Naive B cell (primary cell): ENCODE measurements at places on chromosomes 16 and 17.

DNA sequence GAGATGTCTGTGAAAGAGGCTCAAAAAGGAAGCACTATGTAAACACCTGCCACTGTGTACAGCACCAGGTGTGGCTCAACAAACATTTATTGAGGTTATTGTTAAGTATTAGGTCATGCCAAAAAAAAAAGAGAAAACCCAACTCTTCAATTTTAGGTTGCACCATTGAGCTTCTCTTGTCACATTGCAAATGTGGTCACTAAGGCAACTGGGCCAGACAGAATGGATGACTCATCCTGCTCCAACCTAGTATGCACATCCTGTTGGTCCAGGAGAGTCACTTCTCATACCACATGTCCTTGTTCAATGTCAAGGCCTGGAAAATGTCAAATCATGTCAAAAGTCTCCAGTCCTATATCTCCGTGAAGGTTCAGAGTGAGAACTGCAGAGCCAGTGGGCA, 25.0 kb downstream of the HOXB1 start:
- no peak for DNase-seq

GRCh38 chr16:68128577-68129305, 43.6 kb downstream of the NFATC3 start:
- no peak for DNase-seq

DNA sequence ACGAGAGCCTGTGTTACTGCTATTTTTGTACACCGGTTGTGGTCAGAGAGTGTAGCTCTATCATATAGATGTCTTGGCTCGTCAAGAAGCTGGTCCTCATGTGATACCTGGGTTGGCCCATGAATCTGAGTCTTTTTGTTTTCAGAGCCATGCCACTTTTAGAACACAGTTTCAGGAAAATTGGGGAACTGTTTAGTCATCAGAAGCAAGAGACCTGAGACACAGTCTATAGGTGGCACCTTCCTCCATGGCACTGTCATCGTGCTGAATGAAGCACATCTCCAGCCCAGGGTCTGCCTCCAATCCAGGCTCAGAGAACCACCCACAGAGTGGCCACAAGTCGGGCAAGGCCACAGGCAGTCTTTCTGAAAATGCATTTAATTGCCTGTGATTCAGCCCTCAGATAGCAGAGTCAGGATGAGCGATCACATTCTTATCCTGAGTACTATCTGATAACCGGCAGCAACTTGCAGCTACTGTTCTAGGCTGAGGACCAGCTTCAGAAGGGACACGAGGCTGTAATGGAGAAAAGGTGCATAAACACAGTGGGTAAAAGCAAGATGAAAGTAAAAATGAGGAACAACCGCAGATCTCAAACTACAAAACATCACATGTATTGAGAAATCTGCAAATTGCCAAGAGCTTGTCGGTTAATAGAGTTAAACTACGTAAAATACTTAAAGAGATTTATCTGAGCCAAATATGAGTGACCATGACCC, 14.2 kb upstream of the HAPSTR1 start:
- DNase-seq = no peak

DNA sequence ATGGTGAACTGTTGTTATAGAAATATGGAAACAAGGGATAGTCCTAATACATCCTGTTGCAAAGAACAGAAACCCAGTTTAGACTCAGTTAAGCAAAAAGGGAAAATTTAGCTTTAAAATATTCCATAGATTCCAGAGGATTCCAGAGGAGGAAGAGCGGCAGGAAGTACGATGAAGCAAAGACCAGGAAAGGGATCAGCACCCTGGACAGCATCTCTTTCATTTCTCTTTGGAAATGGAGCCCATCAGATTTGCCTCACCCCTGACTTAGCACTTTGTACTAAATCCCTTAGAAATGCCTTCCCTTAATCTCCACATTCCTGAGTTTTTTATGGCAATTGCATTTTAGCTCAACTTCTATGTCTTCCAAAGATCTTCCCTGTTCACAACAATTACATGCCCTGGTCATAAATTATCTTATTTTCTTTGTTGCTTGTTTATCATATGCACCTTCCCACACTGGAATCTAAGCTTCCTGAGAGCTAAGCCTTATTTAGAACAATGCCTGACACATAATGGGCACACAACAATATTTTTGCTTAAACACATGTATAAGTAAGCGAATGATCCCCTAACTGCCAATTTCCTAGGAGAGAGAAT, 150.0 kb upstream of the RBFOX1 start:
- DNase-seq = no peak

GRCh38 chr16:12801511-12802042, 2.1 kb downstream of the CPPED1 start:
- no peak for DNase-seq

GRCh38 chr16:76490036-76490639, 212.9 kb downstream of the CNTNAP4 start:
- DNase-seq = no peak

DNA sequence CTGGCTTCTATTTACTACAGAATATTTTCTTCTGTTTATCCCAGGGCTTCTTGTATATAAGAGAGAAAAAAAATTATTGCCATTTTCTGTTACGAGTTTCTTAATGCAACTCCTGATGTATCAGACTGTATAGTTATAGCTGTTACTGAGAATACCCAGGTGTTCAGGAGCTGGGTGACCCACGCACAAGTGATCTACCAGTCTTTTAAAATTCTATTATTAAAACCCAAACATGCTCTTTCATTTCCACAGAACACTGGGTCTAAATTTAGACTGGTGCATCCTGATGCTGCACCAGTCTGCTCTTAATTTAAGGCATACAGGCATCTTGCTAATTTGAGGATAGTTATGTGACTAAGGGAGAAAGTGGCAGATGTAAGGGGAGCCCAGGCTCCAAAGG, 31.2 kb upstream of the NLRP1 start:
- no peak for DNase-seq

DNA sequence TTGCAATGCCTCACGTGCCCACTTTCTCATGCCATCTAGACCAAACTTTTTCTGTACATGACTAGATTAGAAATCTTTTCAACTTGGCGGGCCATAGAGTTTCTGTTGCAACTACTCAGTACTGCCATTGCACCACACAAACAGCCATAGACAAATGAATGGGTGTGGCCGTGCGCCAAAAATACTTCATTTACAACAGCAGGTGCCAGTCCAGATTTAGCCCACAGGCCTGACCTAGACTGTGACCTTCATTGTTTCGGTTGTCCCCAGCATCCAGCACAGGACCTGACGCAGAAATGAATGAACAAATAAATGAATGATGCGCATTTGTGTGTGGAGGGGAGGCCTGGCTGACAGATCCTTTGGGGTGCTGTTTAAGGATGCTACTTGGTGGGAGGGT, 14.3 kb upstream of the PDK2 start:
- no peak for DNase-seq

GRCh38 chr17:9283909-9284308, 262.6 kb downstream of the NTN1 start:
- DNase-seq = no peak

DNA sequence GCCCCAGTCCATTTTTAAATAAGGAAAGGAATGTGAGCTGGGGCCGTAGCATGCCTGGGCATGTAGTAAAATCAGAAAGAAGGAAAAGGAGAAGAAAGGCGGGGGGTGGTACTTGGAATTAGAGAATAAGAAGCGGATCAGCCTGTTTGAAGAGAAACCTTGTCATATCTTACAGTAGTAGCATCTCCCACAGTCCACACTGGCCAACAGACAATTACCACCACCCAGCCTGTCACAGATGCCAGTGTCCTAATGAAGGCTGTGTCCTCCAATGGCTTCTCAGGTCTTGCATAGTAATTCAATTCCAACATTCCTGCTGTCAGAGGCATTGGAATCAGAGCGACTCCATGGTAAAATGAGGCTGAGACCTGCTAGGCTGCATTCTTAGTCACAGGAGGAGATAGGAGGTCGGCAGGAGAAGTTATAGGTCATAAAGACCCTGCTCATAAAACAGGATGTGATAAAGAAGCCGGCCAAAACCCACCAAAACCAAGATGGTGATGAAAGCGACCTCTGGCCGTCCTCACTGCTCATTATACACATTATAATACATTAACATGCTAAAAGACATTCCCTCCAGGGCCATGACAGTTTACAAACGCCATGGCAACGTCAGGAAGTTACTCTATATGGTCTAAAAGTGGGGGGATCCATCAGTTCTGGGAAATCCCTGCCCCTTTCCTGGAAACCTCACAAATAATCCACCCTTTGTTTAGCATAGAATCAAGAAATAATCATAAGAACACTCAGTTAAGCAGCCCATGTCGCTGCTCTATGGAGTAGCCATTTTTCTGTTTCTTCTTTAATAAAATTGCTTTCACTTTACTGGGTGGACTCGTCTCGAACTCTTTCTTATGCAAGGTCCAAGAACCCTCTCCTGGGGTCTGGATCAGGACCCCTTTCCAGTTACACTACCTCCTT, 9.6 kb upstream of the AKAP10 start:
- DNase-seq = no peak

- DNase-seq = no peak
Observed at GRCh38 chr17:40436636-40437035, 6.6 kb upstream of the IGFBP4 start.

GRCh38 chr16:3881499-3881990, 1.0 kb upstream of the CREBBP start:
- no peak for DNase-seq

GRCh38 chr16:24869033-24869432, 23.3 kb downstream of the SLC5A11 start:
- no peak for DNase-seq

GRCh38 chr16:5791011-5791657, 693.5 kb upstream of the EEF2KMT start:
- no peak for DNase-seq

DNA sequence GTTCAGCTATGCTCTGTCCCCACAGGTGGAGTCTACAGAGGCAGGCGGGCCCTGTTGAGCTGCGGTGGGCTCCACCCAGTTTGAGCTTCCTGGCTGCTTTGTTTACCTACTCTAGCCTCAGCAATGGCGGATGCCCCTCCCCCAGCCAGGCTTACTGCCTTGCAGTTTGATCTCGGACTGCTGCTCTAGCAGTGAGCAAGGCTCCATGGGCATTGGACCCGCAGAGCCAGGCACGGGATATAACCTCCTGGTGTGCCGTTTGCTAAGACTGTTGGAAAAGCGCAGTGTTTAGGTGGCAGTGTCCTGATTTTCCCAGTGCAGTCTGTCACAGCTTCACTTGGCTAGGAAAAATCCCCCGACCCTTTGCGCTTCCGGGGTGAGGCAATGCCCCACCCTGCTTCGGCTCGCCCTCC, 89.1 kb downstream of the BCAS3 start:
- DNase-seq = no peak

DNA sequence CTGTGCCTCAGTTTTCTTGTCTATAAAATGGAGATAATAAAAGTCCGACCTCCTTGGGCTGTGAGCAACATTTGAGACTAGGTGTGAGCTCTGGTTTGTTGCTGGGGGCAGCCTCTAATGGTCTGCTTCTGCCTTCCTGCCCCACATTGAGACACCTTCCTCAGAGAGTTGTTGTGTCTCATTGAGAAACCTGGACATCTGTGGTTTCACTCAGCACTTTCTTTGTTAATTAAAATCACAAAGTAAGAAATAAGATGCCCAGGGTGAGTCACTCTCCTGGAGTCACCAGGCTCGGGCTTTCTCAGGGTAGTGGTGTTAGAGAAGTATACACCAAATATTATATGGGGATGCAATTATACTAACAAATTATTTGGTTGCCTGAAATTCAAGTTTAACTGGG, 389.2 kb upstream of the SALL1 start:
- no peak for DNase-seq

DNA sequence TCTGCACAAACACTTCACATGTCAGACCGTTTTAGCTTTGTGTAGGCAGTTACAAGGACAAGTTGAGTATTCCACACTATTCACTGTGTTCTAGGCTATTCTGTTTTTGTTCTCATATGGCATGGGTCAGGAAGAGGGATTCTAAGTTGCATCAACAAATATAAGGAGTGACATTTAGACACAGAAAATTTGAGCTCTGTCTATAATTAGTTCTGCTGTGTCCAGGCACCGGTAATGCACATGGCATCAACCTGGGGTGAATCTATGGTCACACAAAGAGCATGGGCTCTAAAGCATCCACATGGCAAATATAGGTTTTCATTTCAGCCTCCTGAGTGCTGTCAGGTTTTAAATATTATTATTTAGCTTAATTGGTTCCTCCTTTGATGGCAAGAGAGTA, 130.4 kb upstream of the PMFBP1 start:
- DNase-seq = no peak

DNA sequence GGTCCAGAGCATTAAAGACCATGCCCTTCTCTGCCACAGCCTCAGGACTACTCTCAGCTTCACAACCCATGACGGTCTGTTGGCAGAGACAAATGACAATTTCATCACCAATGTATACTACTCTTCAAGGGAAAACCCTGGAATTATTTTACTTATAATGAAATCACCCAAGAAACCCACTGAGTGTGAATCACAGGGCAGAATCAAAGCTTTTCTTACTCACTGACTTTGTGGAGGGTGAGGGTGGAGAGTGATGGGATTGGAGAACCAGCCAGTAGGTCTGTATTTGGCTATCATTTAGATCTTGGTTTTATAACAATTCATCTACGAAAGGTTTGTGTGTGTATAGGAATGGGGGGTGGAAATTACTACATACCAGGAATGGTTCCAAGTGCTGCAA, 442.6 kb downstream of the SHISA9 start:
- no peak for DNase-seq

DNA sequence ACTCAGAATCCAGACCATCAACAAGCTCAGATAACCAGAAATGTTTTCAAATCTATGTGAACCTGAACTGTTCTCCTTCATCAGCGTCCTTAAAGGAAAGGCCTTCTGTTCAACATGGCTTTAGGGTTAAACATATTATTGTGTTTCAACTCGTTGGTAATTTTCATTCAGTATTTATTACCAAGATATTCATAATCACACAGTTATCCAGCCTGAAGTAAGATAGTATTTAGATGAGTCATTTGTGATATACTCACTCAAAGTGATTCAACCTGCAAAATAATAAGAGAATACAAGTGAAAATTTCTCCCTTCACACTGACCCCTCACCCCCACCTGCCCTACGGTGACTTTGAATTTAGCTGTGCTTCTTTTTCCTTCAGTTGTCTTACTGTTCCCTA, 3.0 kb downstream of the CYLD start:
- no peak for DNase-seq

- no peak for DNase-seq
Observed at GRCh38 chr17:73262676-73263642, 1.3 kb upstream of the CPSF4L start.

GRCh38 chr16:8548166-8548565, 42.1 kb downstream of the TMEM114 start:
- DNase-seq = no peak

GRCh38 chr17:47967607-47968252, 3.2 kb upstream of the CDK5RAP3 start:
- DNase-seq = no peak

- DNase-seq = no peak
Observed at GRCh38 chr17:82836823-82837357, 2.9 kb downstream of the ZNF750 start.
